GM18507 (cell line): ENCODE measurements at places on chromosomes 1 and 21.

- no peak for DNase-seq
Measured at GRCh38 chr1:3360646-3361257, 93.7 kb upstream of the ARHGEF16 start.

DNA sequence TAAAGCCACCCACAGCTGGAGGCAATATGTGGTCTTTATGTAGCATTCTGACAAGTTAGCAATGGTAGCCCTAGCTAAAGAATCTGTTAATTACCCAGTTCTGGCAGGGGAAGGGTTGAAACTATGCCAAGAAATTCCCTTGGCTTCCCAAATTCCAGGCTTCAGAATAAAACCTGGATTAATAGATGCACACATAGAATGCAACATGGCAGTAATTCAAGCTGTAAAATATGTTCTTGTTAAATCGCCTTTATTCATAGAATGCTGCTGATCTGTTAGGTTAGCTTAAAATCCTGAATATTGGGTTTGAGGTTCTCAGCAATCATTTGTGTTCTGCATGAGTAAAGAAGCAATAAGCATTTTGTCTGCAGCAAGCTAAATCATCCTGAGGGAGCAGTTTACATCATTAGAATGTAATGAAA is 80.1 kb downstream of the ZNF326 start:
- DNase-seq = no peak

- DNase-seq = no peak
Measured at GRCh38 chr1:22872981-22873664, 99.5 kb downstream of the LACTBL1 start.

GRCh38 chr1:30413111-30413440 is 310.3 kb downstream of the MATN1 start:
- DNase-seq = no peak

GRCh38 chr1:203289281-203289981 is 15.9 kb upstream of the BTG2 start:
- peak; percentile 73 for DNase-seq

DNA sequence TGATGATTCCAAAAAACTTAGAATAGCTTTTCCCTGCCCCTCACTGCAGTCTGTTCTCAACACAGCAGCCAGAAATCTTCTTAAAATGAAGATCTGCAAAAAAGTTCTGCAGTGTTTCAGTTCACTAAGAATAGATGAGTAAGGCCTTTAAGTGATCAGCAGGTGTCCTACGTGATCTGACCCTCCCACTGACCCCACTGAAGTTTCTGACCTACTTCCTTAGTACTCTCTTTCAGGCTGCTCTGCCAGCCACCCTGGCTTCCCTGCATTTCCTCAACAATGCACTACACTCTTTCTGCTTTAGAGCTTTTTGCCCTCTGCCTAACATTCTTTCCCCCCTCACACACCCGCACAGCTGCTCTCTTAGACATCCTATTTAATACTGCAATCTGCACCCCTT is 182.5 kb downstream of the AKT3 start:
- DNase-seq = no peak

DNA sequence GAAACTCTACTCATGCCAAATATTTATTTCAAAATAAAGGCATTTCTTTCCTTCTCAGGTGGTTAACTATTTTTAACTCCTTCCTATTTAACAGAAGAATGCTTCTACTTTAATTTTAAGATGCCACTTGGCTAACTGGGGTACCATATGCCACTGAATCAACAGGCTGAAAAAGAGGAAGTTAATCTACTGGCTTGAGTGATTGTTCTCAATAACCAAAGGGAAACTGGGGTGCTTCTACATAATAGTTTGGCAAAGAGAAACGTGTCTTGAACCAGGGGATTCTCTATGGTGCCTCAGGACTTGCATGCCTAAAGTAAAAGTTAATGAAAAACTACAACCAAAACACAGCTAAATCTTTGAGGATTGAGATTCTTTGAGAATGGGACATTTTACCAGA is 142.6 kb downstream of the DENND1B start:
- no peak for DNase-seq

DNA sequence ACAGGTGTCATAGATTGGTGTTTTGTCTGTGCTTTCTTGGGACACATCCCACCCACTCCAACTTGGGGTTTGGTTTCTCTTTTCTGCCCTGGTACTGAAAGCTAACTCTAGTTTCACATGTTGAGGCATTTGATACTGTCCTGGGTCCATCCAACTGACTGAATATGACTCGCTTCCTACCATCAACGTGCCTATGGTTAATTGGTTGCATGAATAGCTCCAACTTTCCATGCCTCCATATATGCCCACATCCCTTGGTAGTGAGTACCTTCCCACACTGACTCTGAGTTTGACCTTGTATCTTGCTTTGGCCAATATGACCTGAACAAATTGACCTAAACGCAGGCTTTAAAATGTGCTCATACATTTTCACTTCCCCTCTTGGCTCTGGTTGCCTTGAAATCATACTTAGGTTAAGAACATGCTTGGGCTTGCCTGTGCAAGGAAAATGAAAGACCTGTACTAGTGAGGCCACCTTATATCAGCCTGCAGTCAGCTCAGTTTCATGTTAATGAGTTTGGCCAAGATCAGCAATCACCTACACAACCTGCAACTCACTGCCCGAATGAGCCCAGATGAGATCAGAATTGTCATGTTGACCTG is 81.0 kb upstream of the KCNK2 start:
- no peak for DNase-seq

DNA sequence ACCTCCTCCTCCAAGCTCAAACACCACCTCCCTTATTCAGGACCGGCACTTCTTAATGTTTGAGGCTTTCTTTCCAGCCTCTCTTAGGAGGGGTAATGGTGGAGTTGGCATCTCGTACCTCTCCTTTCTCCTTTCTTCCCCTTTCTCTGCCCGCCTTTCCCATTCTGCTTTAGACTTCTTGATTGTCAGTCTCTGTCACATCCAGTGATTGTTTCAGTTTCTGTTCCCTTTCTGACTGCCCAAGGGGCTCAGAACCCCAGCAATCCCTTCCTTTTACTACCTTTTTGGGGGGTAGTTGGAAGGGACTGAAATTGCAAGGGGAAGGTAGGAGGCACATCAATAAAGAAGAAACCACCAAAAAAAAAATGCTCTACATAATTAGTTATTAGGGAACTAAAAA is 5.6 kb downstream of the ELK4 start:
- DNase-seq = no peak

GRCh38 chr1:226541231-226541630 is 7.3 kb upstream of the STUM start:
- no peak for DNase-seq

- DNase-seq = no peak
Measured at GRCh38 chr1:21317035-21317689, 26.9 kb upstream of the ECE1 start.

- DNase-seq = no peak
Measured at GRCh38 chr1:150575518-150576366, 3.7 kb downstream of the MCL1 start.

- DNase-seq = peak; percentile 2
Measured at GRCh38 chr1:83761167-83762038, 237.5 kb downstream of the TTLL7 start.

DNA sequence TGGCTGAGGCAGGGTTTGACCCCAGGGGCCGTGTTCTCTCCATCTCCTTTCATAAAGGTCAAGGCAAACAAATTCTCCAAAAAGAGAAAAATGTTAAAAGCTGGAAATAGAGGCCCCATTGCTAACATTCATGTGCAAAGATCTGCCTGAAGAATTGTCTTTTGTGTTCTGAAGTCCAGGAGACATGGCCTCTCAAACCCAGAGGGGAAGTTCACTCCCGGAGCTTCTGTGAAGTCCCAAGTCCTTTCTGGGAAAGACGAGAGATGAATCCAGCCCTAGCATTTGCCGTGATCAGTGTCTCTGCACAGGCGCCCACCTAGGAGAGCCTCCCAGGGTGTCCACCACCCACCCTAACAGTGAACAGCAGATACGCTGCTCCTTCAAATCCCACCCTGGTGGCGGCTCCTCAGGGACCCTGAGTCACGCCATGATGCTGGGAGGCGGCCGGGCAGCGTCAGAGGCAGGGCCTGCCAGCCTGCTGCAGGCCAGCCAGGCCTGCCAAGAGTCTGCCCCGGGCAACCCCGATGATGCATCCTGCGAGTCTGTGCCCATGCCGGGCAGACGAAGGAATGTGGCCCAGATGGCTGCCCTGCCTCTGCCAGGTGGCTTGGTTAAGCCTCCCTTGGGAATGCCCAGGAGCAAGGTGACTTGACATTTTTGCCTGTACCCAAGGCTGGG is 5.2 kb upstream of the C2CD2 start:
- no peak for DNase-seq

DNA sequence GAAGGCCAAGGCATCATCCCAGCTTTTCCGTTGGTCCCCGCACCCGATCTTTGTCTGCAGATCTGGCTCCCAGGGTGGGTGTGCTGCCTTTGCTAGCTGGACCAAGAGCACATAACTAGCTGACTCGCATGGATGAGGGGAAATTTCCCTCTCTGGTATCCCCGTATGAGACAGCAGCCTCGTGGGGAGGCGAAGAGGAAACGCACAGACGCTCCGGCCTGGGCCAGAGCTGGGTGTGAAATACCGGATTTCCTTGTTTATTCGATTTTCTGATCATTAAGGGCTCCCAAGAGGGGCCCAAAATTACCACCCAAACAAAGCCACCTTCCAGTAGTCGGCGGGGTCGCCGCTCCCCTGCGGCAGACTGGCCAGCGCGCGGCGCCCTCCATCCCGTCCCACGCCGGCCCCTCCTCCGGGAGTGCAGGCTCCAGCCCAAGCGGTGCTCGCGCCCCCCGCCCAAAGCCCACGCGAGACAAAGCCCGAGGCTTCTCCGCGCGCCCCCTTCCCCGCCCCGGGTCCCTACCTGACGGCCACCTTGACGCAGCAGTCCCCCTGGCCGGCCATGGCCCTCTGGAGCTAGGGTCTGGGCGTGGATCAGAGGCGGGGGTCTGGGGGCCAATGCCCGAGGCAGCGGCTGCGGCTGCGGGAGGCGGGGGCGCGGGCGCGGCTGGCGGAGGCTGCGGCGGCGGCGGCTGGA is 546 bp downstream of the KIF21B start:
- no peak for DNase-seq

- no peak for DNase-seq
Measured at GRCh38 chr1:37051346-37051745, 17.0 kb upstream of the GRIK3 start.

GRCh38 chr1:113396585-113396984 is 6.3 kb downstream of the MAGI3 start:
- DNase-seq = no peak

DNA sequence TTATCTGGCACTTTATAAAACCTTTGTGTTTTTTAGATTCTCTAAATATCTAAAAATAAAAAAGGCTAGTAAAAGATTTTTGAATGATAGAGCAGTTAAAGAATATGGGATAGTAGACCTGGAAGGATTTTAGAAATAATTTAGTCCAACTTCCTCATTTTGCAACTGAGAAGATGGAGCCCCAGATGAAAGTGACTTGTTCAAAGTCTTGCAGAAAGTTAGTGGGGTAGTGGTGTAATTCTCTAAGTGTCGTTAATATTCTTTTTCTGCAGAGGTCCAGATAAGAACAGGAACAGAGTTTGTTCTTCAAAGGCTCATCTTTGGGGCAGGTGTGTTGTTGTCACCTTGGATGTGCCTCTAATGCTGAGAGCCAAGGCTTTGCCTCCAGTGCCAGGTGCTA is 159.5 kb downstream of the DISC1 start:
- DNase-seq = no peak

GRCh38 chr1:67436511-67437055 is 6.4 kb upstream of the SERBP1 start:
- DNase-seq = no peak

GRCh38 chr1:230866171-230867070 is 1.9 kb downstream of the C1orf198 start:
- DNase-seq = no peak

GRCh38 chr21:40901691-40902090 is 54.7 kb upstream of the DSCAM start:
- no peak for DNase-seq

GRCh38 chr1:114315631-114316030 is 162.0 kb upstream of the SYT6 start:
- DNase-seq = no peak

GRCh38 chr1:195047772-195048171 is 1560.5 kb downstream of the KCNT2 start:
- DNase-seq = no peak

DNA sequence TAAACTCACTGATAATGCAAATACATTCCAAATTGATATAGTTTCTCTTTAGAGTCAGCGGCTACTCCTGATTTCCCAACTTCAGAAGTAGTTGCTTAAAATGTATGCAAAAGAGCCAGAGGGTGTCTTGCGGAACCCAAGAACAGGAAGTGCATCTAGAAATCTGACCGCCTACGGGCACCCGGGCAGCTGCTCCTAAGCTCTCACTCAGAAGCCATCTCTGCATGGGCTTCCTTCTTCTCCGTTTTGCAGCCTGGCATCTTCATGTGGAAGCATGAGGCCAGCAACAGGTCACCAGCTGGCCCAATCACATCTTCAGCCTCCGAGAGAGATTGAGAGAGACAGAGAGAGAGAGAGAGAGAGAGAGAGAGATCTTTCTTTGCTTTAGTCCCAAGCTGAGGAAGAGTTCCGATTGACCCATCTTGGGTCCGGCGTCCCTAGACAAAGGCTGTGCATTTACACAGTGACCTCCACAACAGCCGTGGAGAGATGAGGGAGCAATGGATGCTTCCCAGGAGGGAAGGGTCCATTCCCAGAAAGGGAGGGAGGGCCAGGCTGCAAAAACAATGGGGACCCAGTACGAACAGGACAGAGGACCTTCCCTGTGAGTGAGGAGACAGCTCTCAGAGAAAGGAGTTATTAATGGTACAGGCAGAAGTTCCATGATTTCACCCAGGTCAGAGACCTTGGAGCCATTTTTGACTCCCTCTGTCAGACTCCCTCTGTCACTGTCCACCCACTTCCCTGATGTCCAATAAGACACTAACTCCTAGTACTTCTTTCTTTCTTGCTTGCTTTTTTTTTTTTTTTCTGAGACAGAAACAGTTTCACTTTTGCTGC is 28.2 kb upstream of the SLC30A1 start:
- DNase-seq = peak; percentile 40

- no peak for DNase-seq
Measured at GRCh38 chr21:43267391-43268085, 98.7 kb downstream of the CRYAA start.

DNA sequence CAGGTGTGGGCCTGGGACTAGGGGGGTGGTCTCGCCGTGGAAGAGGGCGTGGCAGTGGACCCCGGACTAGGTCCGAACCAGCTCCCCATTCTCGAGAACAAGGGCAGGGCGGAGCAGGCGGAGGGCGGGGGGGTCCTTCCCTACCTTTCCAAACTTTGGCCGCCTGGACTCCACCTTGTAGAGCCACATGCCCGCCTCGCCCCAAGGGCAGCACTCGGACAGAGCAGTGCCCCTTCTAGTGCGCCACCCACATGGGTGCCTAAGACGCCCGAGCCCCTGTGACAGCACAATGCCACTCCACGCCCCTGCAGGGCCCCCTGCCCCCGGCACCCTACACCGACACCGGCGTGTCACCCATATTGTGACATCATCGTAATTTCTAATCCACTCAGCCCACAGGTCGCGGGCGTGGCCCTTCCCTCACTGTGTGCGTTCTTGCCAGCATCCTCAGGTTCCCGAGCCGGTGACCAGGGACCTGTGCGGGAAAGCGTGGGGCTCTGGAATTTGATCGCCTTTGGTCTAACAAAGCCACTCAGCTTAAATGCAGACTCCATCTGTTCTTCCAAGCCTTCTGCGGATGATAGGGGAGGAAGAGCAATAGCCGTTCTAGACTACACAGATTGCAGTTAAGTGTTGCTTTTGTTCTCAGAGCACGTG is 553 bp upstream of the STMN1 start:
- no peak for DNase-seq

- no peak for DNase-seq
Measured at GRCh38 chr1:41328780-41329640, 32.2 kb upstream of the FOXO6 start.

- no peak for DNase-seq
Measured at GRCh38 chr1:179141592-179142251, 59.9 kb downstream of the TOR3A start.
